Stimulated activated CD4-positive, alpha-beta T cell treated with anti-CD3 and anti-CD28 coated beads, Interleukin-12 subunit alpha, Interleukin-12 subunit beta, amount 100 ng/mL, for 4 hours (primary cell): ENCODE measurements at places on chromosomes 7 and 10.
A peak's percentile ranks its signal among the peaks of the same experiment; 100 is the strongest.

DNA sequence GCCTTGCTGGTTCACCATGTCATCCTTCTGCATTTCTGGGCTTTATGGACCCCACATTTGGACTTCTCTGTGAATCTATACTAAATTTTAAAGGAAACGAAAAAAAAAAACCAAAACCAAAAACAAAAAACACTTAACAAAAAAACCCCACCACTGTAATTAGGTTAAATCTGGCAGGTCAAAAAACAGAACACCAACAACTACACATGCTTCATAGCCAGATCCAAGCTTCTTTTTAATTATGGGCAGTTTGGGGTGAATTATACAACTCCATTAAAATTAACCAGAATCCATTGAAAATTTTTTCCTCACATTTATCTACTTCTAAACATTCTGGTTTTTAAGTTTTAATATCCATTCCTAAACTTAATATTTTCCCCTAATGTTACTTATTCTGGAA lies 58.4 kb downstream of the CDK6 start:
- DNase-seq: no peak

- DNase-seq: no peak
Observed at GRCh38 chr7:157651366-157652160, 314.8 kb downstream of the DNAJB6 start.

DNA sequence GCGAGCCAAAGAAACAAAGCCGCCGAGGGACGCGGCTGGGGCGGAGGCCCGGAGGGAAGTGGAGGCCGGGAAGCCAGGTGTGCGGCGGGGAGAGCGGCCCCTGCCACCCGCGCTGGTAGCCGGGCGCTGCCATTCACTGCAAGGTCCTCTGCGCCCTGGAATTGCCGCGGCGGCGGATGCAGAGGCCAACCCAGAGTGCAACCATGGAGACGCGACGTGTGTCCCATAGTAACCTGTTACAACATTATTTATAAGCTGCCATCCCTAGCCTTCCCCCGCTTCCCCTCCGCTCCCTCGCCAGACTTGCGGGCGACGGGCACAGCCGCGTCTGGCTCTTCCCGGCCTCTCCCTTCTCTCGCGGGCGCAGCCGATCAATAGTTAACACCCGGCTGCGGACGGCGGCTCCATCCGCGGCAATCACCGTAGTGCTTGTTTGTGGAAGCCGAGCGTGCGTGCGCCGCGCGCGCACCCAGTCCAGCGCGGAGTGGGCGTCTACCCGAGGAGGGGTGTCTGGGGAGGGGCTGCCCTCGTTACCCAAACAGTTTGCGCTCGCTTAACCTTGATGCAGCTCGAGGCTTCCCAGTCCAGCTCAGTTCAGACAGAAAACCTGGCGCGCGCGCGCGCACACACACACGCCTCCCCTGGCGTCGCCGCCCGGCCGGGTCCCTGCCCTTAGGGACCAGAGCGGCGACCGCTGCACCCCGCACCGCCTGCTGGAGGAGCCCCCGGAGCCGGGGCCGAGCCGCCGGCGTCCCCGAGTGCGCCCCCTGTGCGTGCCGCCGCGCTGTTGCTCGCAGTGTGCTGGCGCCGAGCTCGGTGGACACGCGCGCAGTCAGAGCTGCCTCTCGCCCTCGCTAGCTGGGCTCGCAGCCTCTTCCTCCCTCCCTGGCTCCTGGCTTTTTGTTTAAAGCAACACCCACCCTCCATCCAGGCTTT lies 165.4 kb upstream of the DPP6 start:
- no peak for DNase-seq

DNA sequence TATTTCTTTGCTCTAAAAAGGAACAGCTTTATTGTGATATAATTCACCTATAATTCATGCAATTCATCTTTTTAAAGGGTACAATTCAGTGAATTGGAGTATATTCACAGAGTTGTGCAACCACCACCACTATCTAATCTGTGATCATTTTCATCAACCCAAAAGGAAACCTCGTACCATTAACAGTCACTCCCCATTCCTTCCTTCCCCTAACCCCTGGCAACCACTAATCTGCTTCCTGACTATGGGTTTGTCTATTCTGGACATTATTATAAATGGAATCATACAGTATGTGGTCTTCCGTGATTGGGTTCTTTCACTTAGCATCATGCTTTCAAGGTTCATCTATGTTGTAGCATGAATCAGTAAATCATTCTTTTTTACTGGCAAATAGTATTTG lies 52.3 kb downstream of the MKI67 start:
- no peak for DNase-seq

DNA sequence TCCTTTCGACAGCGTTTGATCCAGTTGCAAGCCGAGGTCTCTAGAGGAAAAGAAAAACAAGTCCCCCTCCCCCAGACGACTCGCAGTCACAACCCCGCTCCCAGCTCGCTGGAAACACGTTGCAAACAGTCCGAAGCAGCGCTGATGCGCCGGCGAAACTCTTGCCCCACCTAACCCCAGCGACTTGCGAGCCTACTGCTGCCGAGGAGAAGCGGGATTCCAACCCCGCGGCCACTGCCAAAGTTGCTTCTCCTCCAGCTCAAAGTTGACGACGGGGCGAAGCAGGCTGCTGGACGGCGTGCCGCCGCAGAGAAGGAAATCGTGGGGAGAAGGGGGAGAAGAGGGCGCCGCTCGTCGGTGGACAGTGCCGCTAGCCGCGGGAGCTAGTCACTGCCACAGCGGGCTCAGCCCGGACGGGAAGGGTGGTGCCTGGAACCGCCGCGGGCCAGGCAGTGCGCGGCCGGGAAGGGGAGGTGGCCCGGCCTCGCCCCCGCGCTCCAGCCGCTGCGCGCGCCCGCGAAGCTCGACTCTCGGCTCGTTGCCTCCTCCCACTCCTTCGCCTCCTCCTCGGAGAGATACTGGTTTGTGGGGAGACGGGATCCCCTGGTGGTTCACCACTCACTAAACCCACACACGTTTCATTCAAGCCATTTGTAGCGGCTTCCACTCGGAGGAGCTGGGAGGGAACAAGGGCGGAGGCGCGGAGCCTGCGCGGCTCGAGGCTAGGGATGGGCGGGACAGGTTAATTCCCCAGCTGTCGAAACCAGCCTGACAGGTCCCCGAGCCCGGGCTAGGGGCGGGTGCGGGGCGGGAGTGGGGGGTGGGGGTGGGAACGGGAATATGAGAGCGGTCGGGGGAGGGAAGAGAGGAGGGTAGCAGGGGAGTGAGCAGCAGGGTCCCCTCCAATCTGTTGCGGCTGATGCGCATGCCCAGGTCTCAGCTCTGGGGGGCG lies at the start of gene GPR37:
Gene GPR37 (minus strand): TSS at position 392 of the 952 bp plus-strand sequence. CDS start 816 bp downstream, outside the sequence.
- peak; percentile 15 for DNase-seq

- DNase-seq: no peak
Observed at GRCh38 chr7:102912742-102913141, at the start of gene LRRC17. Gene LRRC17, plus strand, starts transcription at chr7:102913000. Its CDS starts 20,914 bp downstream, at chr7:102933914.

- DNase-seq: no peak
Observed at GRCh38 chr10:126207313-126207771, 180.9 kb downstream of the ADAM12 start.

GRCh38 chr10:120495226-120496009 lies 38.4 kb downstream of the PLPP4 start:
- DNase-seq: no peak

- DNase-seq: no peak
Observed at GRCh38 chr7:1948887-1949680, 279.0 kb downstream of the ELFN1 start.

GRCh38 chr7:81769891-81770727 lies at the start of gene HGF:
Gene HGF, minus strand, starts transcription at chr7:81770047. Its CDS starts 76 bp downstream, at chr7:81769971.
- DNase-seq: no peak

GRCh38 chr7:90597563-90598253 lies 1.6 kb downstream of the CDK14 start:
- no peak for DNase-seq

GRCh38 chr10:132104471-132105301 lies 38.9 kb downstream of the JAKMIP3 start:
- DNase-seq: no peak

- no peak for DNase-seq
Observed at GRCh38 chr7:15461576-15461975, 100.2 kb downstream of the AGMO start.
